ENCODE measurements at places on chromosomes 12 and 14.

DNA sequence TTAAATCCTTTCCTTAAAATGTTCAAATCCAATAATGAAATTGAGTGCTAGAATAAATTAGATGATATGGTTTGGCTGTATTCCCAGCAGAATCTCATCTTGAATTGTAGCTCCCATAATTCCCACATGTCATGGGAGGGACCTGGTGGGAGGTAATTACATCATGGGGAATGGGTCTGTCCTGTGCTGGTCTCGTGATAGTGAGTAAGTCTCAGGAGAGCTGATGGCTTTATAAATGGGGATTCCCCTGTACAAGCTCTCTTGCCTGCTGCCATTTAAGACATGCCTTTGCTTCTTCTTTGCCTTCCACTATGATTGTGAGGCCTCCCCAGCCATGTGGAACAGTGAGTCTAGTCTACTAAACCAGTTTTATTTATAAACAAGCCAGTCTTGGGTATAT, 508.5 kb downstream of the ETNK1 start:
- no peak for DNase-seq

DNA sequence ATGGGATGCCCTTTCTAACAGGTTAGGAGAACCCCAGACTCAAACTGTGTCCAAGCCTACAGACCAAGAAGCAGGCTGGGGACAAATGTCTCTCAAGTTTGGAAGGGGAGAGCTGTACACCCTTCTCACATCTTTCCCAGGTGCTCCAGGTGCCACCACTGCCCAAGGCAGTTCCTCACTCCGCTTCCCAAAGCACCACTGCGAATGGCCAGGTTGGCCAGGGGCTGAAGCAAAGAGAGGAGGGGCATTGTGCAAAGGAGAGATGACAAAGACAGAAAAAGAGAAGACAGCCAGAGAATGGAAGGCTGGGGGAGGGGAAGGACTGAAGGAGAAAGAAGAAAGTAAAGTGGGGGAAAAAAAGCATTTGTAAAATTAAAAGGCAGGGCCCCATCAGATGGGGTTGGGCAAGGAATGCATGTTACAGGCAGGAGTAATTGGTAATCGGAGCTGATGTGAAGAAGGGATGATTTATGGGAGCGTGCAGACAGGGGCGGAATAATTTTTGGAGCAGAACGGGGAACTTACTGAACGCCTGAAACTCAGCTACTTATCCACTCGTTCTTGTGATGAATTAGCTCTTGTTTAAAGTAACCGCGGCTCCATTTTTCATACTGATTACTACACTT, 165.8 kb downstream of the ESRRB start:
- DNase-seq: no peak

GRCh38 chr12:51951843-51952722, 584 bp downstream of the ACVR1B start:
- no peak for DNase-seq

- no peak for DNase-seq
Measured at GRCh38 chr12:31105668-31106067, 32.0 kb downstream of the DDX11 start.

- DNase-seq: no peak
Measured at GRCh38 chr12:33708935-33709334, 269.3 kb upstream of the SYT10 start.

- no peak for DNase-seq
Measured at GRCh38 chr12:12902036-12902435, 10.7 kb downstream of the GPRC5A start.

GRCh38 chr12:12167847-12168246, 97.1 kb downstream of the BCL2L14 start:
- no peak for DNase-seq

GRCh38 chr12:51621156-51621922, 30.3 kb downstream of the SCN8A start:
- DNase-seq: no peak

GRCh38 chr12:127108360-127109215, 1158.4 kb upstream of the TMEM132C start:
- no peak for DNase-seq

DNA sequence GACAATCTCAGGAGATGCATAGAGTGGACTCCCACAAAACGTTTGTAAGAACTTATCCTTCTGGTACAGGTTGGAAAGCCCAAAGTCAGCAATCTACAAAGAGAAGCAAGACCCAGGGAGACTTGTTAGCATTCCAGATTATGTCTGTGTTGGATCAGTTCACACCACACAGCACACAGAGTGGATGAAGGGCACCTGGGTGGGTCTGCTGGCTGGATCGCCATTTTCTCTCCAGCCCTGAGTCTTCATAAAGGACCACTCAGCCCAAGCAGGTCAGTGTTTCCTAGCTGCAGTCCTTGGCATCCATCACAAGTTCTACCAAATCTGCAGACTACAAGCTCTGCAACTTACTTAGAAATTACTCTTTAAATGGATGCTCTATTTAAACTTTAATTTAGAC, 66.0 kb downstream of the NUAK1 start:
- no peak for DNase-seq

GRCh38 chr14:95192311-95192710, 35.0 kb upstream of the DICER1 start:
- DNase-seq: no peak

DNA sequence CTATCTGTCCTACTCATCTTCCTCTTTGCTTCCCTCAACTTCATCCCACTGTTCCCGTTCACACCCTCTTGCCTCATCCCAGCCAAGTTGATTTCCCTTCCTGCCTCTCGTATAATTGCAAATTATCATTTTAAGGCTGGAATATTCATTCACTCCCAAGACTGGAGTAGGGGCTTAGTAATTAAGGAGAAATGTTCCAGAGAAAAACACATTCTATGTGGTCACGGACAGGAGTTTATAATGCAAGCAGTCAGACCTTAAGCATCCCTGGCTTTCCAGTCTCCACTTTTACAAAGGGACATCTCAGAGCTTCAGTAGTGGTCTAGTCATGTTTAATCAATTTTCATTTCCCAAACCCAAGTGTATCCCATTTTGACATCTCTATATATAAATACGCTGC, 54.9 kb downstream of the TMEM132D start:
- DNase-seq: no peak

DNA sequence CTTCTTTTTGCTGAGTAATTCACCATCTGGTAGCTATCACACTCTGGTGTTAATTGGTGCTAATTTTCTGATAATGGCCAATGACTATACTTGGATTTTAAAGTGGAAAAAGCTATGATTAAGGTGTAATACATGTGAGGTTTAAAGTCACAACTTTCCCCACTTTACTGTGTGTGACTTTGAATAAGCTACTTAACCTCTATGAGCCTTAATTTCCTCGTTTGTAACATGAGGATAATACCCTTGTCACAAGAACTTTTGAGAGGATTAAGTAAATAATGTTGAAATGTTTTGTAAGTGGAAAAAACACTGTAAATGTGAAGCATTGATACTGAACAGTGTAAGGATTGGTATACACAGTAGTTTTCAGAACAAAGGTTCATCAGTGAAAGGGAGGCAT, 65.3 kb downstream of the MSRB3 start:
- DNase-seq: no peak

- no peak for DNase-seq
Measured at GRCh38 chr14:95314609-95315008, 5.1 kb downstream of the CLMN start.

DNA sequence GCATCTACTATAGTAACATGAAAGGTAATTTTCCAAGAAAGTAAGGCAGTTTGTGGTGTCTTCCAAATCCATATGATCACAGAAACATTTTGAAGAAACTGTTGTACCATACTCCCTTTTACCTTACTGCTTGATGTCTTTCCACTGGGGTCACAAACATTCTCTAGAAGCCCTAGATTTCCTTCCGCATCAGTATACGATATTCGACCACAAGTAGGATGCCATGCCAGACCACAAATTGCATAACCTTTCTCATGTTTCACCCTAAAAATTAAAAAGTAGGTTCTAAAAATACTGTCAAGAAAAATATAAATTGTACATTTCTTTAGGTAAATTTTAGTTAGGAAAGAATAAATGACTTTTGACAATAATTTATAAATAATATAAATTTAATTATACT, 26.5 kb downstream of the WDHD1 start:
- no peak for DNase-seq

DNA sequence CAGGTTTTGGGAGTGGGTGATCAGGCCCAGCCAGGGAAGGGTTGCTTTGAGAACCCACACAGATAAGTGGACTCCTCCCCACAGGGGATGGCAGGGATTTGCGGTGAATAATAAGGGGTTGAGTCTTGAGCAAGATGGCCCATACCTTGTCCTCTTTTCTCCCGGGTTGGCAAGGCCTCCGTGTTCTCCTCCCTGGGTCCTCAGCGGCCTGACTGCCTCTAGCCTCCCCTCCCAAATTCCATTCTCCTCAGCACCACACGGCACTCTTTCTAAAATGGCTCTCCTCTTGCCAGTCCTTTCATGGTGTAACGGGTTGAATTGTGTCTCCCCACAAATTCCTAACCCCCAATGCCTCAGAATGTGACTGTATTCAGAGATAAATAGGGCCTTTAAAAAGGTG, 70.0 kb downstream of the CHST11 start:
- no peak for DNase-seq

DNA sequence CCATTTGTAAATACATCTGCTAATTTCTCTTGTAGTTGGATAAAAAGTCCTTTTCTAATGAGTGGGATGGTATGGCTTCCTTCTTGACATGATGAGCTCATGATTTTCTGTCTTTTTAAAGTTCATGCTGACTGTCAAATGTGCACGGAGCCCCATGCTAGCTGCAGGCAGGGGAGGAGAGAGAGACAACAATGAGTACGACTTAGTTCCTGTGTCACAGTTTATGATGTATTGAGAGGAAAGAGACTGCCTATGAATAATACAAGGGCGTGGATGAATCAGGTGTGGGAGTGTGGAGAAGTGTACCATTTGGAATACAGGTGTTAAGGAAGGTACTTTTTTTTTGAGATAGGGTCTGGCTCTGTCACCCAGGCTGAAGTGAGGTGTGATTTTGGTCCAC, 10.7 kb upstream of the TBC1D30 start:
- no peak for DNase-seq

- peak; percentile 32 for DNase-seq
Measured at GRCh38 chr14:74860899-74861733, 14.8 kb downstream of the PROX2 start.

DNA sequence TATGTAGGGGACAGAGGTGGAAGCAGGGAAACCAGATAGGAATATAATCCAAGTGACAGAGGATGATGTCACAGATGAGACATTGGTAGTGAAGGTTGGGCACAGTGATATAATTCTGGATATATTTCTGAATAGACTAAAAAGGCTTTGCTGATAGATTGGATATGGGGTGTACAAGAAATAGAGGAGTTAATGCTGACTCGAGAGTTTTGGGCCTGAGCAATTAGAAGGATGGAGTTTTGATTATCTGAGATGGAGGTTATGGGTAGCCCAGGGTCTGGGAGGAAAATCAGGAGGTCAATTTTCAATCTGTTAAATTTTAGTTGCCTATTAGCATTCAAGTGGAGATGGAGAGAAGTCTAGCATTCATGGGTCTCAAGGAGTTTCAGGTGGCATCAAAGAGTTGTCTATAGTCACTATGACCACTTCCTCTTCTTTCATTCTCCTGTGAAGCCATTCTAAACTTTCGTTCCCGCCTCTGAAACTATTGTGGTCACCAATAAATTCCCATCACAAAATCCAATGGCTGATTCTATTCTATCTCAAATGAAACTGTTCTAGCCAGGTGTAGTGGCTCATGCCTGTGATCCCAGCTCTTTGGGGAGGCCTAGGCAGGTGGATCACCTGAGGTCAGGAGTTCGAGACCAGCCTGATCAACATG, 10.6 kb upstream of the ANO6 start:
- DNase-seq: no peak

DNA sequence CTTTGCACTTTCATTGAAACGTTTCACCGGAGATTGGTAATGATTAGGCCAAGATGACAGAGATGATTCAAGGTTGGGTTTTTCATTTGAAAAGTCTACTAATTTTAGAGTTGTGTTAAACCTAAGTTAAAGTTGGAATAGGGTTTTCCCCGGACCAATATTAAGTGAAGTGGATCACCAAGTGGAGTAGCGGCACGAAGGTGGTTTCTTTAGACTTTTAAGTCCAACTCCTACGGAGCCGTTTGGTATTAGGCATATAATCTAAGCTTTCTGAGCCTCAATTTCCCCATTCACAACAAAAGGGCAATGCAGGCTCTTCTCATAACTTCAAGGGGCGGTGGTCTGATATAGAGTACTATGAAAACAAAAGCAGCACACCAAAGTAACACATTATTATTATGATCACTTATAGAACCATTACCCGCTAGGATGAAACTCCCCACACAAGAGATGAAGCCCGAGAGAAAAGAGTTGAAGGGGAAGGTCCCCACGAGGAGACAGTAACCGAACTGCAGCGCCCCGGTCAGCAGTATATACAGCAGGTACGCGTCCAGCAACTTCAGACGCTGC, 413 bp downstream of the DAD1 start:
- DNase-seq: no peak

DNA sequence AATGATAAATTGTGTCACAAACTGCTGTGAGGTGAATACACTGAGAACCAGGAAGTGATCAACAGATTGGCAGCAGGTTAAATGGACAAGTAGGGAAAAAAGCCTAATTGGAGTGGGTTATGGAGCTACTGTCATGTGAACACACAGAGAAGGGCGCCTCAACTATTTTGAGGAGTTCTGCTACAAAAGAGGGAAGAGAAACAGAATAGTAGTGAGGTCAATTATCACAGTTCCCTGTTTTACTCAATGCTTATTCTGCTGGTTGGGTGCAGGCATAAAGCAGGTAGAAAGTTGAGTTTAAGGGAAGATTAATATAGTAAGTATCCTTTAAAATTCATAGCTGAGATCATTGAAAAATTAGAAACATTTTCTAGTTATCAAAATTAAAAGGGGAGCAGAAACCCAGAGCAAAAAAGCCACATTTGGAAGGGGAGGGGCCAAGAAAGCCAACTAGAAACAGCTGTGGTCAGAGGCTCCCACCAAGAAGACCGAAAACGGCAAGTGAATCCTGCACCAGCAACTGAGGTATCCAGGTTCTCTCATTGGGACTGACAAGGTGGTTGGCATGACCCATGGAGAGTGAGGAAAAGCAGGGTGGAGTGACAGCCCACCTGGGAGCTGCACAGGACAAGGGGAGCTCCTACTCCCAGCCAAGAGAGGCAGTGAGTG, 105.7 kb downstream of the ZC3H14 start:
- DNase-seq: no peak

DNA sequence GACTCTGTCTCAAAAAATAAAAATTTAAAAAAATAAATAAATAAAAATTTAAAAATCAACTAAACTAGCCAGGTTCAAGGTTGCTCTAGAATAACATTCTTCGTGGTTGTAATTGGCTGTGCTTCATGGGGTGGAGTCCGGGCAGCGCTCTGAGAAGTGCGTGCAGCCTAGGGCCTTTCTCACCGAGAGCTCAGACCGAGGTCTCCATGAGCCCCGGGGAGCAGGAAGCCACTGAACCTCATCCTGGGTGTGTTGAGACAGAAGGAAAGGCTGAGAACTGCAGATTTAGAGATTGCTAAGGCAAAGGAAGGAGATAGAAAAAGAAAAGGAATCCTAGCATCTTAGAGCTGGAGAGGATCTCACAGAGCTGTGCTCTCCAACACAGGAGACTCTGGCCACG, 14.7 kb downstream of the P2RX4 start:
- DNase-seq: no peak

- no peak for DNase-seq
Measured at GRCh38 chr14:36661506-36662257, at the start of gene PAX9. PAX9 (plus strand) TSS chr14:36661860; CDS start chr14:36662090, 230 bp downstream.

Measured in esophagus squamous epithelium (tissue), 5 donors.